Mesenteric fat pad (tissue), 1 donor: ENCODE measurements at places on chromosomes 1 and 21. TPM values are rescaled to one million over a fixed set of nuclear protein-coding genes. Genes with fewer than 3 reads are reported as not detected.

DNA sequence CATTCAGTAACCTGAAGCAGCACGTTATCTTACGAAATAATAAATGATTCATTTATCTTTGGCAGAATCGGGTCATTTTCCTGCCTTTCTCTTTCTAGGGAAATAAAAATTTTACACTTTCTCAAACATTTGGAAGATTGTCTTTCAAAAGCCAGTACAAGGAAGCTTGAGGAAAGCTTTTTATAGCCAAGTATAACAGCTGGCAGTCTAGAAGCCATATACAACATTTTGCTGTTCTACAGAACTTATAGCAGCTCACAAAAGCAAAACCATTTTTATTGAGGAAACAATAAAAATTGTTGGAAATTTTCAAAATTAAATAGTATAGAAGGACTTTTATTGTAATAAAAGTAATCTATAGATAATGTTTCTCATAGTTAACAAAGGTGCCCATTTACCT lies 448.6 kb downstream of the SMYD3 start:
- no peak for DNase-seq

GRCh38 chr1:2272686-2273400 lies 44.7 kb downstream of the SKI start:
- DNase-seq = no peak

- no peak for DNase-seq
Observed at GRCh38 chr1:162070094-162070748, 730 bp downstream of the NOS1AP start.

- no peak for DNase-seq
Observed at GRCh38 chr1:165629151-165629550, 1.9 kb upstream of the MGST3 start.

DNA sequence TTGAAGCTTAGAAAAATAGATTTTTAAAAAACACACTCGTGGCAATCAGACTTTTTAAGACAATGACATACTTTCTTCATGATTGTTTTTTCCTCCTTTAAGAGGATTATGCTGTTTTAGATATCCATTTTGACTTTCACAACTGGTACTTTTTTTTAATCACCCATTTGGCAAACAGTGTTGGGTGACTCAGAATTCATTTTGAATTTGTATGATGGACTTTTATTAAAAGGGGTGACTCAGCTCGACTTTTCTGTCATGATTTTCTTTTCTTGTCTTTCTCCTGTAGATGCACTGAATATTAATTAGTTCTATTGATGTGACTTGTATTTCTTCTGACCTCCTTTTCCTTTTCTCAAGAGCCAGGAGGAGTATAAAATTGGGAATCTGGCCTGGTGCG lies 44.7 kb downstream of the FMN2 start:
- no peak for DNase-seq

DNA sequence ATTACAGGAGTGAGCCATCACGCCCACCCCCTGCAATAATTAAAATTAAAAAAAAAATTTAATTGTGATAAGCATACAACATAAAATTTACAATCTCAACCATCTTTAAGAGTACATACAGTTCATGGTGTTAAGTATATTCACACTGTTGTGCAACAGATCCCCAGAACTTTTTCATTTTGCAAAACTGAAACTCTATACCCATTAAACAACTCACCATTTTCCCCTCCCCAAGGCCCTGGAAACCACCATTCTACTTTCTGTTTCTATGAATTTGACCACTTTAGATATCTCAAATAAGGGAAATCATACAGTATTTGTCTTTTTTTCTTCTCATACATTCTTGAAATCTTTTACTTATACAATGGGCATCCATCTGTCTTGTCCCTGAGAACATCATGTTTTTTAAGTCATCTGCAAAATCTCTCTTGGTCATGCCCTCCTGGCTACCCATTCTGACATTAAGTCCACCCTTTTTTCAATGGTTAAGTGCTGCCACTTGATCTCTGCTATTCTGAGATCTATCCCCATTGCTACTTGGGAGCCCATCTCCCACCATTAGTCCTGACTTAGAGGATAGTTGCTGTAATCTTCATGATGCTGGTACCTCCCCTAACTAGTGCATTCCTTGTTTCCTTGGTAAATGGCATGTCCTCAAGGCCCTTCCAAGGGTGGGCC lies 39.4 kb upstream of the ZFYVE9 start:
- DNase-seq = no peak

GRCh38 chr1:53411541-53412152 lies 47.6 kb upstream of the DMRTB1 start:
- DNase-seq = no peak

DNA sequence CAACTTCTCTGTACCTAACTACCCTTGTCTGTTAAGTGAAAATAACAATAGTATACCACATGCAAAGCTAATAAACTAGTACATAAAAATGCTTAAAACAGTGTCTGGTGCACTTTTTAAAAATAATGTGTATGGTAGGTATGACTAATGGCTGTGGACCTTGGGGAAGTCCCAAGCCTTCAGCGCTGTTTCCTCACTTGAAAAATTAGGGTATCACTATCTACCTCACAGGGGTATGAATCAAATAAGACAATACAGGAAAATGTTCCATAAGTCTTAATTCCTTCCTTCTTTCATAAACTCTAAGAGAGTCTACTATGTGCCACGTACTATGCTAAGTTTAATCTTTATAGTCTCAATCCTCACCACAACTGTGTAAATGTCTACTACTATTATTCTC lies 32.0 kb downstream of the EGLN1 start:
- no peak for DNase-seq

SNIP1 gene
- total RNA-seq = 14.4 TPM

GRCh38 chr1:71522721-71523120 lies 441.9 kb upstream of the ZRANB2 start:
- DNase-seq = no peak

- no peak for DNase-seq
Observed at GRCh38 chr1:214287884-214288283, 6.9 kb downstream of the SMYD2 start.

GRCh38 chr1:2547210-2548067 lies 8.7 kb upstream of the TNFRSF14 start:
- DNase-seq = no peak

AUNIP gene
- not detected for total RNA-seq

CFHR4 gene
- total RNA-seq = not detected

DNA sequence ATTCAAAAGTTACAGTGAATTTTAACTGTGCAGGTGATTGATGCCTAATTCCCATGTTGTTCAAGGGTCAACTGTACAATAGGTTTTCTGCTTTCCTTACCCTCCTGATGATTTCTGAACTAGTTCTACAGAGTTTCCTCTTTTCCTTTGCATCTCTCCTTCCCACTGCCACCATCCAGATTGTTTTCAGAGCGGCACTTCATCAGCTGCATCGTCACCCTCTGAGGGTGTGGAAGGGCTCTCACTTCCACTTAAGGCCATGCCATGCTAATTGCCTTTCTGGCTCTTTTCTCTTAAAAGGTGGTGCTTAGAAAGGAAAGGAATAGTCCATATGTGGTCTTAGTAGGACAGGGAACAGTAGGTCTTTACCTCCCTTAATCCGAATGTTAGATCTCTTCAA lies 39.1 kb downstream of the DISC1 start:
- DNase-seq = no peak

XCL1 gene
- total RNA-seq = 0.32 TPM

DNA sequence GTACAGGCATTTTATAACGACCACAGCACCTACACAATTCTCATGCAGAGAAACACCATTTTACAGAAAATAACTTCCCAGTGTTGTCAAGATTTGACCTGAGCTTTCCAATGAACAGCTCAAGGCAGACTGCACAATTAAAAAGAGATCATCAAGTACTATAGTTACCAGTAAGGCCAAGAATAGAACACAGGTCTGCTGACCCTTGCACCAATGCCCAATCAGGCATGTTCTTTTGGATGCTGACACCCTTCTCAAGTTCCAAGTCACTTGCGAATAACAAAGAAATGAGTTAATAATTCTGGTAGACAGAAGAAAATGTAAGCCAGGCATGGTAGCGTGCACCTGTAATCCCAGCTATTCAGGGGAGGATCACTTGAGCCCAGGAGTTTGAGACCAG lies 101.9 kb downstream of the SLC45A1 start:
- no peak for DNase-seq

- no peak for DNase-seq
Observed at GRCh38 chr1:15089258-15089992, 64.1 kb upstream of the TMEM51 start.

KRTAP7-1 gene
- not detected for total RNA-seq

- peak; percentile 97 for DNase-seq
Observed at GRCh38 chr1:9588551-9589143, at the start of gene TMEM201. Gene TMEM201 (plus strand): TSS chr1:9588911. CDS start chr1:9588931, 20 bp downstream.
